ENCODE measurements at places on chromosomes 5 and 9. TPM values are rescaled to one million over a fixed set of nuclear protein-coding genes. Genes with fewer than 3 reads are reported as not detected.

PTPDC1 gene
- 5.2 TPM for total RNA-seq

TMEM161B gene
- 6.1 TPM for total RNA-seq

DCTN3 gene
- 125 TPM for total RNA-seq

SPINK6 gene
- total RNA-seq, result not detected

SHOC1 gene
- under 0.01 TPM for total RNA-seq

THBS4 gene
- total RNA-seq, result 2.4 TPM

CENPH gene
- 44.7 TPM for total RNA-seq

PDE6A gene
- not detected for total RNA-seq

PCDHA1 gene
- not detected for total RNA-seq

TSC1 gene
- total RNA-seq, result 20.3 TPM

ADAMTS13 gene
- total RNA-seq, result 1.2 TPM

MARCOL gene
- not detected for total RNA-seq

DIRAS2 gene
- not detected for total RNA-seq

IFNA2 gene
- total RNA-seq, result not detected

CDH6 gene
- total RNA-seq, result 0.30 TPM

ADAMTSL2 gene
- not detected for total RNA-seq

CCDC183 gene
- total RNA-seq, result not detected

ASPN gene
- total RNA-seq, result not detected

ARID3C gene
- not detected for total RNA-seq

TRIM36 gene
- total RNA-seq, result 1.5 TPM

FABP6 gene
- total RNA-seq, result not detected

ANKRD20A1 gene
- not detected for total RNA-seq

TMEM215 gene
- not detected for total RNA-seq

SHISAL2B gene
- not detected for total RNA-seq

MCCC2 gene
- 25.1 TPM for total RNA-seq

AJM1 gene
- total RNA-seq, result 0.45 TPM

ZNG1C gene
- total RNA-seq, result 11.9 TPM

TLR4 gene
- not detected for total RNA-seq

IRX2 gene
- 2.2 TPM for total RNA-seq

IFNA21 gene
- not detected for total RNA-seq

KCNN2 gene
- 1.8 TPM for total RNA-seq

ORM1 gene
- total RNA-seq, result not detected

RASEF gene
- total RNA-seq, result not detected

FGD3 gene
- not detected for total RNA-seq

TYRP1 gene
- not detected for total RNA-seq

F12 gene
- 0.74 TPM for total RNA-seq

MSX2 gene
- total RNA-seq, result 2.2 TPM

HK3 gene
- not detected for total RNA-seq

LRRC19 gene
- not detected for total RNA-seq

SYNPO gene
- 1.3 TPM for total RNA-seq

GARIN3 gene
- not detected for total RNA-seq

EDIL3 gene
- total RNA-seq, result 11.1 TPM

C1QTNF3 gene
- 0.34 TPM for total RNA-seq

GRM6 gene
- not detected for total RNA-seq

BARX1 gene
- total RNA-seq, result not detected

All from bronchus fibroblast of lung (primary cell).